NCI-H510A treated with DMSO at 0.1 percent for 48 hours (cell line): ENCODE measurements at places on chromosomes 13 and 19.

DNA sequence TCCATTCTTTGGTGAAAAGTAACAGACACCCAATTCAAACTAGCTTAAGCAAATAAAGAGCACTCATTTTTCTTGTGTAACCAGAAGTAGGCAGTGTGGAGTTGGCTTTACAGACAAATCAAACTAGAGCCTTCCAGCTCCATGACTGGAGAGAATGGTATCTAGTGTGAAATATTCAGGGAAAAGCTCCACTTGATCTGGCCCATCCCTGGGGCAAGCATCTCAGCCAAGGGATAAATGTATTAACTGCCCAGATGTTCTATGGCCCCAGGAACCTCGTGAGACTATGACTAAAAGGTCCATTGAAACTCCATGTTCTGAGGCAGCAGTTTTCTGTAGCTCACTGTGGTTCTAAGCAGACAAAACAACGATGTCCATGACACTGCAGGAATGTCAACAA lies 49.9 kb downstream of the TBC1D4 start:
- no peak for DNase-seq

DNA sequence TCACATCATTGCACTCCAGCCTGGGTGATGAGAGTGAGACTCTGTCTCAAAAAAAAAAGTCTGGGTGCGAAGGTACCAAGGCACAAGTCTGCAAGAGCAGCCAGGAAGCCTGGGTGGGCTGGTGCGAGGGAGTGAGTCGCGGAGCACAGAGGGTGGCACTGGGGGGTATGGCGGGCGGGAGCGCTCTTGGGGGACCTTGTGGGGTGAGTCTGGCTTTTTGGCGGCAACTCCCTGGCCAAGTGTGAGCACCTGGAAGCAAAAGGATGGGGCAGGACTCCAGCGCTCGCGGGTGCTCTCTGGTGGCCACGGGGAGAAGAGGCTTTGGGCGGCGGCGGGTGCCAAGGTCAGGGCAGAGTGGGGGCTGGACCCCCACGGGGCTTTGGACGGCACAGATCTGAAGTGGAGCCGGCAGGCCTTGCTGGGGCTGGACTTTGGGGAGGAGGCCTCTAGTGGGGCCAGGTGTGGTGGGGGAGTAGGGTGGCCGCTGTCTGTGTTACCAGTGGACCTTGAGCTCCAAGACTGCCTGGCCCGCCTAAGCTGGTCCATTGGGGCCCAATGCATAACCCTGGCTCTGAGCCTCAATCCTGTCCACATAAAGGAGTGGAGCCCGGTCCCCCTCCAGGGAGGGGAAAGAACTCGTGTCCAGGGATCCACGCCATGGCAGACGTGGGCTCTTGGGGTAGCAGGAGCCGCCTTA lies 1.6 kb downstream of the P2RY11 start:
- DNase-seq: peak; percentile 12

DNA sequence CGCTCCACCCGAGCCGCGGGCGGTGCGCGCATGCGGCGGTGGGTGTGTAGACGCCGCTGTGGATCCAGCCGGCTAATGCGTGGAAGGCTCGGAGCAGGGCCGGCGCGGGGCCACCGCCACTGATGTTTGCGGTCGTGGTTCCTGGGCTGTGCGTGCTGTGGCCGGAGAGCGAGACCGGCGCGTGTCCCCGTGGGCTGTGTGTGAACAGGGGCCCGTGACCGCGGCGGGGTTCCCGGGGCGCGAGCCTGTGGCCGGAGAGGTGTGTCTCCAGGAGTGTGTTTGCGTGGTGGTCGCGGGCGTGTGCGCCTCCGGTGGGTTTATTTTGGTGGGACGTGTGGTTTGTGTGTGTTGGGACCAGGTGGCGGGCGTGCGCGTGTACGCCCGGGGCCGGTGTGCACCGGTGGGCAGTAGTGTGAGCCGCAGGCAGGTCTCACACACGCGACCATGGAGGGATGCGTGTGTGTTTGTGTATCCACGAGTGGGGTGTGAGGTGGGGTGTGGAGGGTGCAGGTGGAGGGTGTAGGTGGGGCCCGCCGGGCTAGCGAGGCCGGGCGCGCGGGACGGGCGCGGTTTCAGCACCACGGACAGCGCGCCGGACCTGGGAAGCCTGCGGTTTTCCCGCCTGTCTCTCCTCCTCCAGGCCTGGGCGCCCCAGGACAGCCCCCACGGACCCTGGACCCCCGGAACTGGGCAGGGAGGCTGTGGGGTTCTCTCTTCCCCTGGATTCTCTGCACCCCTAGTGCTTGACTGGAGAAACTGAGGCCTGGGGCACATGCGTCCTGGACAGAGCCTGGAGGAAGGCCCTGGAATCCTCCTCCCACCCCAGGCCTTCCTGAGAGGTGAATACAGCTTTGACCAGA lies 1.6 kb downstream of the HCN2 start:
- no peak for DNase-seq

- no peak for DNase-seq
These were observed 61.9 kb downstream of the WASF3 start for GRCh38 chr13:26619358-26619757.

GRCh38 chr13:110525328-110526319 lies 35.9 kb downstream of the RAB20 start:
- peak; percentile 100 for DNase-seq

DNA sequence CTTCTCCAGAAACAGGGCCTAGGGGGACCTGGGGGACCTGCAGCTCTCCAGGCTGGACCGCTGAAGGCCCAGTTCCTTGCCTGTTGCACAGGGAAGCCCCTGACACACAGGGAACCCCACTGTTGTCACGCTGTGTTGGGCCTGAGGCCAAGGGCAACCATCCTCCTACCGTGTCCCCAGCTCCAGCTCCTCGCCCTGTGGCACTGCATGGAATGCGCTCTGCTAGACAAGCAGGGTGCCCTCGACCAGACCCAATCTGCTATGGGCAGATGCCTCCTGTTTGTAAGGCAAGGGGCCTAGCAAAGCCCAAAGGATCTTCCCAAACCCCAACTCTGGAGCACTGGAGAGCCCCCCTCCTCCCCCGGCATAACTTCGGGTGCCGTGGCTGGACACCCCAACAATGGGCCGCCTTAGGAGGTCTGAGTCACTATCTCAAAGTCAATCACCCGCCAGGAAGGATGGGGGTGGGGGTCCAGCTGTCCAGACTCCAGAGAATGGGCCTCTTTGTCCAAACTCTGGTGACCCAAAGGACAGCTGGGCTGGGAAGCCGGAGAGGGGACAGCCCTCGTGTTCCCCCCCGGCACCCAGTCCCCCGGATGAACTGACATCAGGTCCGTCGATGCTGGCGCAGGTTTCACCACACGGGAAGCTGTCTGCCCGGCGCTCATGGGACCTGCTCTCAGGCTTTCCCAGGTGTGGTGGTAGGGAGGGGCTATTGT lies 3.7 kb downstream of the BRSK1 start:
- DNase-seq: no peak

DNA sequence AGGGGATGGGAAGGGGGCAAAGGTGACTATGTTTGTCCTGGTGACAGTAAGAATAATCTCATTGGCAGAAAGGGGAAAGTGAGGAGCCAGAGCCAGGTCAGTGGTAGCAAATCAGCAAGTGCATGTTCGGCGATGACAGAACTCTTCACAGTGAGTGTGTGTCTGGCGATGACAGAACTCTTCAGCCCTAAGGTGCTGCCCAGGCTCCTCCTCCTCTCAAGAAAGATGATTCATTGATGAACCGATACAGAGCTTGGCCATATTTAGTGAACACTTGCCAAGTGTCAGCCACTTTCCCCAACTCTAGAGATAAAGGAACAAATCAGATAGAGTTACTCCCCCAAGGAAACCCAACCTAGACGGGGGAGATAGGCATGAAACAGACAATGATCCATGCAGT lies 199.3 kb upstream of the UBL3 start:
- DNase-seq: no peak

GRCh38 chr13:35672611-35673010 lies 196.1 kb upstream of the MAB21L1 start:
- no peak for DNase-seq

- peak; percentile 25 for DNase-seq
These were observed 29.0 kb upstream of the NBEA start for GRCh38 chr13:34913040-34913439.

DNA sequence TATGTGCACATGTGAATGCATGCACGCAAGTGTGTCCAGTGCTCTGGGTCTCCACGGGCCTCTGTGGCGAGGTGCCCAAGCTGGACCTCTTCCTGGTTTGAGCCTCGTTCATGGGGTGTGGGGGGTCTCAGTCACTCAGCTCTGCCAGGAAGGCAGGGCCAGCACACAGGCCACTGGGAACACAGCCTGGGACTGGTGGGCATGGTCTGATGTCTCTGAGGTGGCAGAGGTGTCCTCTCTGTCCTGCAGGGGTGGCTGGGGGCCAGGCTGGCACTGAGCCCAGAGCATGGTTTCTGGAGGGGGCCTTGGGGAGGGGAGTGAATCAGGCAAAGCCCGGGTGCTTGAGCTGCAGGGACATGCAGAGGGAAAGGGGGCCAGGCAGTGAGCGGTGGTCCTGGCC lies 9.4 kb downstream of the LRP3 start:
- DNase-seq: no peak

DNA sequence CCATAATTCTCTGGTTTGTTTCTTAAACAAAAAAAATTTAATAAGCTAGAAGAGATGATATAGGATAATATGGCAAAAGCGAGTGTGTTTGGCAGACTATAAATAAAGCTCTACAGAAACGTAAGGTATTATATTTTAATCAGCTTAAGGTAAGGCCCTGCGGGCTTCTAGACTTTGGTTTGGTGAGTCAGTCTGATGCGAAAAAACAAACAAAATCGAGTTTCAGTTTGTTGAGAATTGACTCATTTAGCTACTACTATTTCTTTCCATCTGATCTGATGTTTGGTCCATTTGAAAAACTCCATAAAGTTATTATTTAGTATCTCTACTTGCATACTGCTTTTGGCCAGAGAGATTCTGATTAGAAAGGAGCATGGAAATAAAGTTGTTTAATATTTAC lies 138.0 kb downstream of the MIPEP start:
- DNase-seq: no peak

DNA sequence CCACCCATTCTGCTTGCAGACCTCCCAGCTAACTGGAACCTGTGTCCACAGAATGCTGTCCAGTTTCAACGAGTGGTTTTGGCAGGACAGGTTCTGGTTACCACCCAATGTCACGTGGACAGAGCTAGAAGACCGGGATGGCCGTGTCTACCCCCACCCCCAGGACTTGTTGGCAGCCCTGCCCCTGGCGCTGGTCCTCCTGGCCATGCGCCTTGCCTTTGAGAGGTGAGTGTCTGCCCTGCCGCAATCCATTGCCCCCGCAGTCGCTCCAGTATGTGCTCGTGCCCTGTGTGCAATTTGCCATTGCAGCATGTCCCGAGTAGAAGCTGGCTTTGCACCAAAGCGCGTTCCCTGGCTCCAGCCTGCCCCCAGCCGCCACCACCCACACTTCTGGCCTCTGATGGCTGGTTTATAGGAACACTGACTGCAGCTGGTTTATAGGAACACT lies 41.9 kb downstream of the CERS4 start:
- DNase-seq: no peak

- no peak for DNase-seq
These were observed 997 bp upstream of the KCNN4 start for GRCh38 chr19:43781630-43782310.

DNA sequence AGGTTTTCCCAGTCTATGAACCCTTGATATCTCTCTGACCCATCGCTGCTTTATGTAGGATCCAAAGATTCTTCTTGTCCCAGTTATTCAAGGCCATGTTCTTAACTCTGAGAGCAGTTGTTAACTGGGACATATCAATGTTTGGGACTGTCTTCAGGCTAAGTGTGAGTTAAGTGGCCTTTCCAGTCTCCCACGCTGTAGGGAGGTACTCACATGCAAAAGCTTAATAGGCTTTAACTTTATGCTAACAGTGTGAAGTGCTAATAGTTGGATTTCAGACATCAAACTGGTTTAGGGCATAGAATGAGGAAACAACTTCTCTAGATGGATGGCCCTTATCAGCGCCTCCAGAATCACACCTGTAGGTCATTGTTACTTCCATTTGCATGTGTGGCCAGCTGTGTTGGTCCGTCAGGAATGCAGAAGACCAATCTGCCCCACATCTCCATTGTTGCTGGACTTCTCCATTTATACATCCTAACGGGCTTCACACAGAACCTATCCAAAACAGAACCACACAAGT lies 104.7 kb upstream of the MBNL2 start:
- DNase-seq: peak; percentile 33

GRCh38 chr13:28489524-28489931 lies 5.4 kb downstream of the FLT1 start:
- DNase-seq: no peak

DNA sequence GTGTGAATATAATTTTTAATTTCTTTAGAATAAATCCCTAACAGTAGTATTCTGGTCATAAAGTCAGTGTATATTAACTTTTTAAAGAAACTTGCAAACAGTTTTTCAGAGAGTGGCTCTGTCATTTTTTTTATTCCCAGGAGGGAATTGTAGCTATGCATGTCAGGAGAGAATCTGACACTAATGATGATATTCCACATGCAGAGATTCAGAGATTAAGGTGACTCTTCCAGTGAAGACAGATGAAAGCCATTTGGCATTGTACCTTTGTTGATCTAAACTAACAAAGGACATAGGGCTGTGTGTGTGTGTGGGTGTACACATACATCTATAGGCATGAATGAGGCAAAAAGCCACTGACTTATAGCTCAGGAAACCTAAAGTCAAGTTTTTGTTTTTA lies 99.9 kb downstream of the TNFSF13B start:
- no peak for DNase-seq

DNA sequence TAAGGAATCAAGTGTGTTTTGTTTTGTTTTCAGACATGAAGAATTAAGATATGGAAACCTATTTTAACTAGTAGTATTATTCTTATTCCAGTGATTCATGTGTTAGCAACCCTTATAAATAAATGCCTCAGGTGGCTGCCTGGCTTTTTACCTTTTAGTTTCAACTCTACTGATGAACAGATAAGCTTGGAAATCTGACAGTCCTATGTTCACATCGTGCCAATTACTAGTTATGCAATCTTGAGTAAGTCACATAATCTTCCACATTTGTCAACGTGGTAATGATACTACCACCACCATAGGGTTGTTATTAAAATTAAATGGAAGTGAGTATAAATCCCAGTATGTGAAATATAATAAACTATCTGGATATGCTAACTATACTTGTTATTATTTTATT lies 64.3 kb downstream of the TBC1D4 start:
- DNase-seq: no peak

DNA sequence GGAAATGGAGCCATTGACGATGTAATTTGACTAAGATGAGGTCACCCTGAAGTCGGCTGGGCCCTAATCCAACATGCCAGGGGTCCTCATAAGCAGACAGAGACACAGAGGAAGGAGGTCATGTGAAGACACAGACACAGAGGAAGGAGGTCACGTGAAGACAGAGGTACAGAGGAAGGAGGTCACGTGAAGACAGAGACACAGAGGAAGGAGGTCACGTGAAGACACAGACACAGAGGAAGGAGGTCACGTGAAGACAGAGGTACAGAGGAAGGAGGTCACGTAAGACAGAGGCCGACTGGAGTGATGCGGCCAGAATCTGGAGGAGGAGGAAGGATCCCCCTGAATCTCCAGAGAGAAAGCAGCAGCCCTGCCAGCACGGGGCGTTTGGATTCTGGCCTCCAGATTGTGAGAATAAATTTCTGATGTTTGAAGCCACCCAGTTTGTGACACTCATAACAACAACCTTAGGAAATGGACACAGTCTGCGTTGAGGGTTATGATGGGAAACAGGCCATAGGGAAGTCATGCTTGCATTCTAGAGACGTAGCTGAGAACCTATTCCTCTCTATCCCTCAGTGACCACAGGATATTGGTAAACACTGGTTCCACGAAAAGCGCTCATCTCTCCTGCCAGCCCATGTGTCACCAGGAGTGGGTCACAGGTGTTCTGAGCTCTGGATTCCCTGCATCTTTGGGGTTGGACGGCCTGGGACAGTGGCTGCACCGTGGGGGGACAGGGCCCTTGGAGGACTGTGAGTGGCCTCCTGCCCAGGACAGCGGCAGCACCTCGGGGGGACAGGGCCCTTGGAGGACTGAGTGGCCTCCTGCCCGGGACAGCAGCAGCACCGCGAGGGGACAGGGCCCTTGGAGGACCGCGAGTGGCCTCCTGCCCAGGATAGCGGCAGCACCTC lies 108.5 kb downstream of the SOX1 start:
- DNase-seq: no peak
